Osteocyte (in vitro differentiated cells): ENCODE measurements at places on chromosomes 6 and 20. TPM values are rescaled to one million over a fixed set of nuclear protein-coding genes. Genes with fewer than 3 reads are reported as not detected.

DNA sequence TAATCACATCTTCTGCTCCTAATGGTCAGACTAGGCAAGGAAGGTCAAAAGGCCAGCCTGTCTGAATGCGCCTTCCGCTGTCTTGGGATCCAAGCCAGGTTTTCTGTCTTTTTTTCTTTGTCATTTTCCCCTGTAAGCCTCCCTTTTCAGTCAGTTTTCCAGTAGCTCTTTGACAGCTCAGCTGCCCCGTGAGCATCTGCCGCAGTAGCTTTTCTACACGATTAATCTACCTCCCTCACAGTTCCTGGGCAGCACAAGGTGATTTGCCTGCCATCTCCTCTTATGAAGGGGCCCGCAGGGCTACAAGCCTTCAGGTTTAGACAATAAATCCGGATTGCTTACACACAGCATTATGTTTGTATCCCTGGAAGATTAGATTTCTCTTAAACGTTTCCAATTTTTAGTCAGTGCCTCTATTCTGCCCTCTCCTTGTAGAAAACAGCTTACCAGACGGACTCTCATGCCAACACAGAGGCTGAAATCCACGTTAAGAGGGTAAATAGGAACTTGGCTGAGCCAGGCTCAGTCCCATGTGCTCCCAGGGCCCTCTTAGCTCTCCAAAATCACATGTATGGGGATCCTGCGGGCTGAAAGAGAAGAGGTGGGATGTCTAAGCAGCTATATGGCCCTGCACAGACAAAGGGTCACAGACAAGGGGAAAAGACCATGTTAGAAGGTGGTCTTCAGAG is 77.2 kb downstream of the LY86 start:
- no peak overlapping the region for H3K27ac ChIP-seq
- H3K4me1 ChIP-seq = no peaks in the 10 kb centered on the region
- no peak for DNase-seq

GRCh38 chr20:1952737-1953530 is 40.9 kb downstream of the PDYN start:
- H3K36me3 ChIP-seq = no peaks in the 10 kb centered on the region
- peaks cover 34% of the 10 kb centered on the region for H3K27me3 ChIP-seq
- DNase-seq = no peak
- peaks cover 22% of the 10 kb centered on the region for H3K4me1 ChIP-seq
- no peak overlapping the region for H3K27ac ChIP-seq

The RCAN2 gene
- 27.9 and 31.3 TPM in 2 replicates for total RNA-seq

- H3K27me3 ChIP-seq = no peaks in the 10 kb centered on the region
- H3K4me3 ChIP-seq = no peak overlapping the region
- no peak for DNase-seq
- peaks cover 13% of the 10 kb centered on the region for H3K36me3 ChIP-seq
- H3K4me1 ChIP-seq = peaks cover 51% of the 10 kb centered on the region
Measured at GRCh38 chr6:169160091-169160854, 93.4 kb downstream of the THBS2 start.

The EGFL8 gene
- 21.4 and 22.8 TPM in 2 replicates for total RNA-seq

The HEY2 gene
- 22.7 and 25.8 TPM in 2 replicates for total RNA-seq

DNA sequence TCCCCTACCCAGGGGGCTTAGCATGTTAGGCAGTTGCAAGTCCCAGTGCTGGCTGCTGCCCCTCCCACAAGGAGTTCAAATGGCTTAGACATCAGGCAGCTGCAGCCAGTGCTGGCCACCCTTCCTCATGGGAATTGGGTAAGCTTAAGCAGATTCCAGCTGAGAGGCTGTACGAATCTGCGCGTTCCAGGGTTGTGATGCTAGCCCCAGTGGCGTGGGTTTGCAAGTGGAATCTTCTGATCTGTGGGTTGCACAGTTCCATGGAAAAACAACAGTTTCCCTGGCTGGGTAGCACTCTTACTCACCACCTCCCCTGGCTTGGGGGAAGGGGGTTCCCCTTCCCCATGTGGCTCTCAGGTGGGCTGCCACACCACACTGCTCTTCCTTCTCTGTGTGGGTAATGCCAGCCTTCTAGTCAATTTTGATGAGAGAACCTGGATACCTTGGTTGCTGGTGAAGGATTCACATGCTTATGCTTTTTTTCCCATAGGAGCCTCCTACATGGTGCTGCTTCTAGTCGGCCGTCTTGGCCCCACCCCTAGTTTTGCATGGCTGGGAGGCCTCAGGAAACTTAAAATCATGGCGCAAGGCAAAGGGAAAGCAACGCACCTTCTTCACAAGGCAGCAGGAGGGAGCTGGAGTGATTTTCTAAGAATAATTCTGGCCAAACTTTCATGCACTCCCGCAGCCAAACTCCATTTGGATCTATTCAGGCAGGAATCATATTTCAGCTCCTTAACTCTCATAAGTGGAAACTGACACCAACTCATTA is 13.0 kb downstream of the DYNLT2 start:
- H3K36me3 ChIP-seq = peaks cover 2% of the 10 kb centered on the region
- DNase-seq = no peak
- H3K27me3 ChIP-seq = peaks cover 39% of the 10 kb centered on the region
- no peak overlapping the region for H3K27ac ChIP-seq
- no peak overlapping the region for H3K4me3 ChIP-seq
- H3K4me1 ChIP-seq = no peaks in the 10 kb centered on the region

The TINAG gene
- not detected in 2 replicates for total RNA-seq

DNA sequence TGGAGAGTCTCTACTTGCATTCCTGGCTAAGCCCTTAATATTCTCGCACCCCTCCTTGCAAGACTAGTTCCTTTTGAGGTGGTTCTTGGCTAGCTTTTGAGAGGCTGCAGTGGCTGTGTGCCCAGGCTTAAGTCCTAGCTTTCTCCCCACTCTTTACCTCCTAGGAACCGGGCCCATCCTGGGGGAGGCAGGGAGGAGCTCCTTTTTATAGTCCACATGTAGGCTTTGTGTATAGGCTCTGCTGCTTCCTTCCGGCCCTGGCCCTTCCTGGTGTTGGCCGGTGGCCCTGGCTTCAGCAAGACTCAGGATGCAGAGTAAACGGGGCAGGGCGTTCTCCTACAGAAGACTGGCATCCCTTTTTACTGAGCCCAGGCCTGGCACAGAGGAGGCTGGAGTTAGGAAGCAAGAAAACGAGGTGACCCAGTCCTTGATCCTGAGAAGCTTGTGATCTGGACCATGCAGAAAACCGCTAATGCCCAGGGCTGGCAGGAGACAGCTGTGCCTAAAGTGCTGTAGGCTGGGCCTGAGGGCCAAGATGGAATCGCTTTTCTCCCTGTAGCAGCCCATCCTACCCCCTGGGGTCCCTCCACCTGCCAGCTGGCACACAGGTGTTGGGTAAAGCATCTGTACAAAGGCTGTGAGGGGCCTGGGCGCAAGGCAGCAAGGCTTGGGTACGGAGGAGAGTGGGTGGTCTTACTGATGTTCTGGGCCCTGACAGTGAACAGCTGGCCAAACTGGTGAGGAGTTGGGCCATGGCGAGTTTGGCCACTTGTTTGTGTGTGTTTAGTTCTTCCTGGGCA is 8.7 kb downstream of the PLCG1 start:
- peaks cover 35% of the 10 kb centered on the region for H3K4me1 ChIP-seq
- no peak for DNase-seq
- no peak overlapping the region for H3K4me3 ChIP-seq
- H3K27ac ChIP-seq = no peak overlapping the region
- H3K27me3 ChIP-seq = no peaks in the 10 kb centered on the region

The SLC17A1 gene
- total RNA-seq = not detected in 2 replicates

- peaks cover 2% of the 10 kb centered on the region for H3K36me3 ChIP-seq
- H3K27ac ChIP-seq = no peak overlapping the region
- DNase-seq = no peak
- H3K4me1 ChIP-seq = peaks cover 9% of the 10 kb centered on the region
- H3K4me3 ChIP-seq = no peak overlapping the region
Measured at GRCh38 chr6:8059129-8059528, 5.1 kb downstream of the BLOC1S5 start.

GRCh38 chr6:148313488-148313887 is 29.1 kb upstream of the SASH1 start:
- H3K27ac ChIP-seq = no peak overlapping the region
- no peaks in the 10 kb centered on the region for H3K27me3 ChIP-seq
- no peaks in the 10 kb centered on the region for H3K36me3 ChIP-seq
- peaks cover 46% of the 10 kb centered on the region for H3K4me1 ChIP-seq
- H3K4me3 ChIP-seq = no peak overlapping the region

- H3K4me1 ChIP-seq = no peaks in the 10 kb centered on the region
- H3K4me3 ChIP-seq = no peak overlapping the region
- peaks cover 14% of the 10 kb centered on the region for H3K27me3 ChIP-seq
- no peak for DNase-seq
Measured at GRCh38 chr20:33148040-33148439, 19.9 kb upstream of the BPIFA2 start.

- no peaks in the 10 kb centered on the region for H3K36me3 ChIP-seq
- DNase-seq = no peak
- no peaks in the 10 kb centered on the region for H3K4me1 ChIP-seq
- peaks cover 3% of the 10 kb centered on the region for H3K27me3 ChIP-seq
Measured at GRCh38 chr20:24681634-24682495, 212.4 kb downstream of the SYNDIG1 start.

DNA sequence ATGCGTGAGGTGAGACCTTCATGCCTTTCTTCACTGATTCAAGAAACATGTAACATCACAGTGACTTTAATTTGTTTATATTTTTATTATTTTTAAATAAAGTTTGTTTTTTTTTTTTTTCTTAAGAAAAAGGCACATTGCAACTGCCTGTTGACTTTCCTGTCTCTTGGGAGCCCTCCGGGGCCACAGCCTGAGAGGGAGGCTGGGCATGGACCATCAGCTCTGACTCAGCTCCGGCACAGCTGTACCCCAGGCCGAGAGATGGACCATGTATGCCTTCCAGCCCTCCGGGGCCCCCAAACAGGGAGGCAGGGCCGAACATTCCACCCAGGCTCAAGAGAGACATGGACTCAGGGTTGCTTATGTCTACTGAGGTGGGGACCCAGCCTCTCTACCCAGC is 99.9 kb downstream of the NFATC2 start:
- peaks cover 38% of the 10 kb centered on the region for H3K4me1 ChIP-seq
- no peaks in the 10 kb centered on the region for H3K36me3 ChIP-seq
- H3K27ac ChIP-seq = no peak overlapping the region

- no peak overlapping the region for H3K4me3 ChIP-seq
- H3K36me3 ChIP-seq = peaks cover 40% of the 10 kb centered on the region
- H3K4me1 ChIP-seq = peaks cover 35% of the 10 kb centered on the region
- H3K27ac ChIP-seq = peak overlapping the region; percentile 72
- no peaks in the 10 kb centered on the region for H3K27me3 ChIP-seq
- DNase-seq = no peak
Measured at GRCh38 chr6:152273002-152273401, 364.2 kb downstream of the SYNE1 start.

- no peaks in the 10 kb centered on the region for H3K4me1 ChIP-seq
- DNase-seq = no peak
- H3K27ac ChIP-seq = no peak overlapping the region
- H3K4me3 ChIP-seq = no peak overlapping the region
Measured at GRCh38 chr6:139355172-139355571, 19.3 kb downstream of the CITED2 start.
